Peyer's patch (tissue), 4 donors: ENCODE measurements at places on chromosomes 13 and 19.
A peak's percentile ranks its signal among the peaks of the same experiment; 100 is the strongest.

DNA sequence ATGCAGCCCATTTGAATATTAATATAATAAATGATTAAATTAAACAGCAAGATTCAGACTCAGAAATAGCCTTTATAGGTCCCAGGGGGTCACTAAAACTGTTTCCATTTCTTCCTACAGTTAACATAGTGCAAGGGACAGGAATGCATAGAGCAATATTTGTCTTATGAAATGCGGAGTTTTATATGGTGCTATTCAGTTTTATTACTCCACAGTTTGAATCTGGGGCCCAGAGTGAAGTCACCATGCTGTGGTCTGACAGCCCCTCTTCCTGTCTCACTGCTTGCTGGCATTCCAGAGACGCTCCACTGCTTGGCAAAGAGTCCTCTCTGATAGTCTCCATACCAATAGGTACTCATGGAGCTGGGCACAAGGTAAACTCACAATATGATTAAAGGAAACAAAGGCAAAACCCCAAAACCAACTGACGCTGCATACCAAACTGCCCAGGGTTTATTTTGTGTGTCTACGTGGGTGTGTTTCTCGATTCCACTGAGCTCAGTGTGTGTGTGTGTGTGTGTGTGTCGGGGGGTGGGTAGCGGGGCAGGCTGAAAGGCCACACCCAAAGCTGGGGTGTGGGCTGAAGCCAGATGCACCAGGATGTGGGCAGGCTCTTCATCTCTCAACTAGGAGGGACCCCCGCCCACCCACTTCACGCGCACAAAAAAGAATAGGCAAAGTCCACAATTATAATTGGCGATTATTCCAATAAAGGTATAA, 277.9 kb downstream of the TSHZ3 start:
- DNase-seq: no peak

GRCh38 chr19:48926909-48927308, 6.6 kb upstream of the DHDH start:
- DNase-seq: no peak

- DNase-seq: peak; percentile 94
Observed at GRCh38 chr19:29672933-29673336, 7.7 kb downstream of the PLEKHF1 start.

DNA sequence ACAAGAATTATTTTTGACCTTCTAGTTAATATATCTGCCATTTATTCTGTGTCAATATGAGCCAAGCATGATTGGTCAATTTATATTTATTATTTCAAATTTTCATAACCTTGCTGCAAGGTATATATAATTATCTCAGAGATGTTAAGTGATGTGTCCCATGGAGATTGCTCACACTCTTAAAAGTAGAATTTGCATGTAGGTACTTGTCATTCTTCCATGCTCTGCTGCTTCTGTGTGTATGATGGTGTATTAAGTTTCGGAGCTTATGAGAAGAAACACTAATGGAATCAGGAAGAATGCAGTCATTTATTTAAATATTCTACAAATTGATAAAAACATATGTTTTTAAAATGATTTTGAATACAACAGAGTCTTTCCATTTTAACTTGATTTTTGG, 586.8 kb upstream of the MIR17HG start:
- DNase-seq: no peak

DNA sequence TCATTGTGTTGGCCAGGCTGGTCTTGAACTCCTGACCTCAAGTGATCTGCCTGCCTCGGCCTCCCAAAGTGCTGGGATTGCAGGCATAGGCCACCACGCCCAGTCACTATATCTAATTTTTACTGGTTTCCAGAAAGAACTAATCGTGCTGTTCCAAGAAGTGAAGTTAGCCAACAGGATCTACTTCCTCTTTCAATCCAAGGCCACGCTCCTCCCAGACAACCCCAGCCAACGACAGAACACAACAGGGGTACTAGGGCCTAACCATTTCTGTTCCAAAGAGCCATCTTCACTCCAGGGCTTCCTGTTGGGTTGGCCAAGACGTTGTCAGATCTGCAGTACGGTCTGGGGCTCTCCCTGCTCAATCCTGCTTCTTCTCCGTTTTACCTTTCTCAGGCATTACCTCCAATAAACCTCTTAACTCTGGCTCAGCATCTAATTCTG, 7.0 kb upstream of the LSM14A start:
- DNase-seq: no peak

- peak; percentile 37 for DNase-seq
Observed at GRCh38 chr19:6744381-6745301, 5.2 kb downstream of the TRIP10 start.

DNA sequence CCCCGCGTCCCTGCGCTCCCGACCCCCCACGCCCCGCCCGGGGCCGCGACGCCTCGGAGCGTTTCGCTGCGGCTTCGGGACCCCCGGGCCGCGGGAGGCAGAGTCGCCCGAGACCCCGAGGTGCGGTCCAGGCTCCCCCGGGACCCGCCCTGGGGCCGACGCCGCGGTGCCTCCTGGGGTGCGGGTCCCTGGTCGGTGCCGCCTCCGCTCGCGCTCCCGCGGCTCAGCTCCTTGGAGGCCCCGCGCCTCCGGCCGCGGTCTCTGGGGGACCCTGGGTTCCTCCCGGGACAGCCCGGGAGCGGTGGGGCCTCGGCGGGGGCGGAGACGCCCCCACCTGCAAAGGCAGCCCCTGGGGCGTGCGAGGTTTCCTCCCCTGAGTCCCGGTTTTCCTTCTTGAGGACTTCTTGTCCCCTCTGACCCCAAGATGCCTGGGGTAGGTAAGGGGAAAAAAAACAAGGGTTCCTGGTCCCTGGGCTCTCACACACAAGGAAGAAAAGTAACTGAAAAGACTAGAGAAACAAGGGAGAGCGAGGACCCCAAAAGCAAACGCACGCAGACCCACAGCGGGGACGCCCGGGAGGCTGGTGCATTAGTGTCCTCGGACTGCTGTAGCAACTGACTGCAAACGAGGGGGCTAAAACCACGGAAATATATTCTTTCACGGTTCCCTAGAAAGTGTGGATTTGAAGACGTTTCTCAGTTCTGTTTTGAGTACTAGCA, 740 bp downstream of the ZNF555 start:
- no peak for DNase-seq

- DNase-seq: no peak
Observed at GRCh38 chr13:91154558-91155353, 192.7 kb upstream of the MIR17HG start.

- DNase-seq: no peak
Observed at GRCh38 chr13:32176696-32177095, 138.5 kb downstream of the ZAR1L start.

DNA sequence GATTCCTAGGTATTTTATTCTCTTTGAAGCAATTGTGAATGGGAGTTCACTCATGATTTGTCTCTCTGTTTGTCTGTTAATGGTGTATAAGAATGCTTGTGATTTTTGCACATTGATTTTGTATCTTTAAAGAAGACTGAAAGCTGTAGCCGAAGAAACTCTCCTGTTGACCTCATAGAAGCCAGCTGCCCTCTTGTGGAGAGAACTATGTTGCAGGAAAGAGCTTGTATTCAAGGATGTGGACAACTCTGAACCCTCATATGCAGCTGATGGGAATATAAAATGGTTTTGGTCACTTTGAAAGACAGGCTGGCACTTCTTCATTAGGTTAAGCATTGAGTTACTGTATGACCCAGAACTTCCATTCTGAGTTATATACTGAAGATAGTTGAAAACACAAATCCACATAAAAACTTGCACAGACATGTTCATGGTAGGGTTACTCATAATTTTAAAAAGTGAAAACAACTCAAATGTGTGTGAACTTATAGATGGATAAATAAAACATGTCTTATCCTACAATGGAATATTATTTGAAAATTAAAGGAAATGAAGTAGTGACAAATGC, 65.8 kb upstream of the SLITRK6 start:
- DNase-seq: no peak

- no peak for DNase-seq
Observed at GRCh38 chr19:10144361-10144760, 24.7 kb upstream of the EIF3G start.

GRCh38 chr13:105474983-105475610, 1060.4 kb downstream of the EFNB2 start:
- DNase-seq: no peak

GRCh38 chr19:43691755-43692154, 21.8 kb upstream of the PLAUR start:
- no peak for DNase-seq

GRCh38 chr13:61824168-61824567, 408.5 kb upstream of the PCDH20 start:
- DNase-seq: no peak

GRCh38 chr13:109694972-109695371, 91.4 kb downstream of the IRS2 start:
- no peak for DNase-seq

GRCh38 chr19:8849232-8849631, 17.1 kb downstream of the MBD3L1 start:
- DNase-seq: no peak

DNA sequence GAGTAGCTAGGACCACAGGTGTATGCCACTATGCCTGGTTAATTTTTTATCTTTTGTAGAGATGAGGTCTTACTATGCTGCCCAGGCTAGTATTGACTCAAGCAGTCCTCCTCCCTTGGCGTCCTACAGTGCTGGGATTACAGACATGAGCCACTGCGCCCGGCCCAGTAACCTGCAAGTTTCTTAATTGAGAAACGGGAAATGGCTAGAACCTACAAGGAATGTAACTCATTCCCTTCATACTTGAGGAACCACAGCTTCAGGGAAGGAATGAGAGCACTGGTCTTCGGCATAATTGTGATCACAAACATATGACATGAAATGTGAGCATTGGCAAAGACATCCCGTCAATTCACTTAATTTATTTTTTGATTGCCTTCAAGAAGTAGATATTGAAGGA, 157.0 kb downstream of the KLF5 start:
- no peak for DNase-seq

DNA sequence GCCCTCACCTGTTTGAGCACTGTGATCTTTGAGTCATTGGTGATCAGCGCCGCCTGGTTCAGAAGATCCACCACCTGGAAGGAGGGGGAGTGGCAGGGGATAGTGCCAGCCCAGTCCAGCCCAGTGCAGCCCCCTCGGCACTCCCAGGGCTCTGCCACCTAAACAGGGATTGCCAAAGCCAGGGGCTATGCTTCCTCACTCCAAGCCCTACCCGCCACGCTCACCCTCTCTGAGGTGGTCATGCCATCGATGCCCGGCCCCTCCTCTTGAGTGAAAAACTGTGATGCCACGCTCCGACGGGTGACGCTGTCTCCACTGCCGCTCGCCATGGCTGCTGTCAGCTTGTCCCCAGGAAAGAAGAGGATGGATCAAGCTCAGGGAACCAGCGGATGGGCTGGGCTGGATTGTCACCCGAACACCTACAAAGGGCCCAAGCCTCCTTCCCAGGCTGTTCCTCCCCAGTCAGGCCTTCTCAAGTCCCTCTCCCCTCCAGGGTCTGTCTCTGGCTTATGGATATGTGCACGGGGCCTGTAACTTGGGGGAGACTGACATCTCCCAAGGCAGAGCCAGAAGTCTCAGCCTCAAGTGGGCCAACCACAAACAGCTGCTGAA, 8.7 kb downstream of the SYMPK start:
- no peak for DNase-seq

DNA sequence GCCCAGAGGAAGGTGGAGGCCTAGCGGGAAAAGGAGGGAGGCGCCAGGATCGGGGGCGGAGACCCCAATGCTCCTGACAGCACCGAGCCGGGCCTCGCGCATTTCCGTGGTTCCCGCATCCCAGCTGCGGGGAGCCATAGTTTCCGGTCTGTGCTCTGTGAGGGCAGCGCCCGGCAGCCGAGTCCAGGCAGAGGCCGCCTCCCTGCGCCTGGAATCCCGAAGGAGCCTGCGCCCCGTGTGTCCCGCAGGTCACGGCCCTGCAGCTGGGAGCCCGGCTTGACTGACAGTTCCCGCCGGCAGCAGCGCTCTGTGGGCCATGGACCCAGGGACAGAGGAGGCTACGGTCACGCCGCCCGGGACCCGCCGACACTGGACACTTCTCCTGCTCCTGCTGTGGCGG, 74.6 kb upstream of the C13orf46 start:
- DNase-seq: no peak

DNA sequence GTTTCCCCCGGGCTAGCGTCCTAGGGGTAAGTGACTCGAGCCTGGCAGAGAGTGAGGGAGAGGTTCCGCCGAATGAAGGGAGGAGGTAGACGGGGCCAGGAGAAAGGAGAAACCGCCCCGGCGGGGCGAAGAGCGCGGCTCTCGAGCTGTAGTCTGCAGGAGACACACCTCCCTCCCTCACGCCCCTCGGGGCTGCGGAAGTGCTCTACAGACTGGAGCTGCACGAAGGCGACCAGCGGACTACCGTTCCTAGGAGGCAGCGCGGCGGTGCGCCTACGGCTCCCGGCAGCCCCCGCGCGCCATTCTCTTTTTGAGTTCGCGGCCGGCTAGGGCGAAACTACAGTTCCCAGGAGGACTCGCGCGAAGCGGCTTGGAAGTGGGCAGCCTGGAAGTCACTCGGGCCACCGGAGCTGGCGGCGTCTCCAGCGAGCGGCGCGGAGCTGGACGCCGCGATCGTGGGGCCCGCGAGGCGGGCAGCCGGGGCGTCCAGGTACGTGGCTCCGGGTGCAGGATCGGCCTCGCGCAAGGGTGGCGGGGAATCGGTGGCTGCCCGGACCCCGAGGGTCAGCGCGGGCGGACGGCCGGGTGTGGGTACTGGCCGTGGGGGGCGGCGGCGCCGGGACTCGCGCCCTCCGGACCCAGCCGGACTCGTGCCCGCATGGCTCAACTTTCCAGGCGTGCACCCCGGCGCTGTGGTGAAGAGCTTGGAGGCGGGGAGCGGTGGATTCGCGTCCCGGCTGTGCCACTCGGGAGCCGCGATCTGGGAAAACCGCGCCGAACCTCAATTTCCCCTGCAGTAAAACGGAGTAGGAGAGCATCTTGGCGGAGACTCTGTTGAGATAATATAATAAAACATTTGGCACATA, at the start of gene SIPA1L3:
Gene SIPA1L3 (plus strand): TSS at position 340 of the 866 bp plus-strand sequence. CDS start 174,358 bp downstream, outside the sequence.
- peak; percentile 97 for DNase-seq

- peak; percentile 68 for DNase-seq
Observed at GRCh38 chr19:29662604-29663404, 2.5 kb upstream of the PLEKHF1 start.

DNA sequence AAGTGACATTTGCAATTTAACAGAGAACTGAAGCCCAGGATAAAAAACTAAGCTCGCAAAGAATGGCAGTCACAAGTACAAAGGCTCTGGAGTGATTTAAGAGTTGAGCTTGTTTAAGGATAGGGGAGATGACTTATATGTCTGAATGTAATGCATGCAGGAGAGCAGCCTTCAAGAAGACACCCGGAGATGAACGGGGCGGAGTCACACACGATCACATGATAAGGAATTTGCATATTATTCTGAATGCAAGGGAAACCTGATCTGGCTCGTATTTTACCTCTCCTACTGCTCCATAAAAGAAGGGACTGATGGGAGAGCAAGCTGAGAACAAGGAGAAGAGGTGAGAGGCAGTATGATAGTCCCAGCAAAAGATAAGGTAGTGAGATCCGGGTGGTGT, 12.9 kb downstream of the TBC1D4 start:
- no peak for DNase-seq

GRCh38 chr13:31717583-31717982, 21.7 kb upstream of the RXFP2 start:
- DNase-seq: no peak
